ENCODE measurements at places on chromosomes 3 and 15.

DNA sequence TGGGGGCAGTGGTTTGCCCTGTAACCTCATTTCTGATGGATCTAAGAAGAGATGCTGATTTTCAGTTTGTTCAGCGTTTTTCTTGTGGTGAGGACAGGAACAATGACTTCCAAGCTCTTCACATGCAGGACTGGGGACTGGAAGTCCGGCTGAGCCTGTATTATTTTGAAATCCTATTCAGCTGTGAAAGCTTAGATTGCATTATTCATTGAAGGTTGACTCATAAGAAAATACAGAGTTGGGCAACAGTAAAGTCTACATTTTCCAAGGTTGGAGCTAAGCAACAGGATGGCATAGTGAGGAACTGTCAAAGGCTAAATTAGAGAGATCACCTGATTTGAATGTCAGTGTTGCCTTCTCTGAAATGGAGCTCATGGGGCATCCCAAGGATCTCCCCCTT, 230.9 kb upstream of the FEZF2 start:
- DNase-seq, result no peak

GRCh38 chr3:127446756-127447155, 143.8 kb downstream of the TPRA1 start:
- DNase-seq, result no peak

- DNase-seq, result no peak
These were observed 242.5 kb downstream of the ZBTB20 start for GRCh38 chr3:114904633-114905032.

DNA sequence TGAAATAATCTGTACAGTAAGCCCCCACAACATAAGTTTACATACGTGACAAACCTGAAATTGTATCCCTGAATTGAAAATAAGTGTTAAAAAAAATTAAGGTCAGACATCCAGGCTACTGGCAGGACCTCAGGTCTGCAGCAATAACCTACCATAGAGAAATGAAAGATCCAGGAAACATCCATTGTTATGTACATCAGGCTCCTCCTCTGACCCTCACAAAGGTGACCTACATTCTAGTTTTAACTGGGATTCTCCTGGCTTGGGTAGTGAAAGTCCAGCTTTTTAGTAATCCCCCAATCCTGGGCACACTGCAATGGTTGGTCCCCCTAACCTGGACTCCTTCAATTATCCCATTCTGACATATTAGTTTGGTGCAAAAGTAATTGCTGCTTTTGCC, 749.6 kb upstream of the LMCD1 start:
- DNase-seq, result no peak

DNA sequence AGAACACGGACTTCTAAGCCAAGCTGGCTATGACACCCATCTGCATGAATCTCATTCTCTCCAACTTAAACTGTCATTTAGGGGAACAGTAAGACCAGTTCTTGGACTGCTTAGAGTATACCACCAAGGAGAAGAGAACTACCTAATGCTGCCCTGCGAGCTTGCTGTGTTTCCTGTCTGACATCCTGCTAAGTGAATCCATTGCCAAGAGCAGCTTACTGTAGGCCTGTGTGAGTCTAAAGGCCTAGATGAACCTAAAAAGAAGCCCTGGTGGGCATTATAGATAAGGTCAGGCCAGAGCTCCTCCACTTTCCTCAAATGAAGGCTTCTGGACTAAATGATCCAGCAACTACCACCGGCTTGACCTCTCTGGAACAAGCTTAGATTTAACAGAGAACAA, 15.0 kb downstream of the LZTFL1 start:
- DNase-seq, result no peak
